Esophagus muscularis mucosa (tissue), 4 donors: ENCODE measurements at places on chromosomes 1 and 21. TPM values are rescaled to one million over a fixed set of nuclear protein-coding genes. Genes with fewer than 3 reads are reported as not detected.

GRCh38 chr1:113545626-113546025, 155.3 kb downstream of the MAGI3 start:
- DNase-seq = no peak
- no peak overlapping the region for H3K27ac ChIP-seq
- no peaks in the 10 kb centered on the region for H3K36me3 ChIP-seq
- H3K27me3 ChIP-seq = no peaks in the 10 kb centered on the region

GRCh38 chr1:206579747-206580437, 32.4 kb downstream of the EIF2D start:
- H3K27ac ChIP-seq = peak overlapping the region; percentile 50
- H3K27me3 ChIP-seq = no peaks in the 10 kb centered on the region
- no peak overlapping the region for H3K4me3 ChIP-seq
- H3K4me1 ChIP-seq = peaks cover 34% of the 10 kb centered on the region
- DNase-seq = peak; percentile 94

GRCh38 chr1:43280692-43281091, 4.7 kb downstream of the C1orf210 start:
- H3K4me3 ChIP-seq = no peak overlapping the region
- DNase-seq = no peak
- H3K27me3 ChIP-seq = no peaks in the 10 kb centered on the region
- H3K4me1 ChIP-seq = no peaks in the 10 kb centered on the region
- H3K36me3 ChIP-seq = no peaks in the 10 kb centered on the region
- H3K27ac ChIP-seq = no peak overlapping the region

DNA sequence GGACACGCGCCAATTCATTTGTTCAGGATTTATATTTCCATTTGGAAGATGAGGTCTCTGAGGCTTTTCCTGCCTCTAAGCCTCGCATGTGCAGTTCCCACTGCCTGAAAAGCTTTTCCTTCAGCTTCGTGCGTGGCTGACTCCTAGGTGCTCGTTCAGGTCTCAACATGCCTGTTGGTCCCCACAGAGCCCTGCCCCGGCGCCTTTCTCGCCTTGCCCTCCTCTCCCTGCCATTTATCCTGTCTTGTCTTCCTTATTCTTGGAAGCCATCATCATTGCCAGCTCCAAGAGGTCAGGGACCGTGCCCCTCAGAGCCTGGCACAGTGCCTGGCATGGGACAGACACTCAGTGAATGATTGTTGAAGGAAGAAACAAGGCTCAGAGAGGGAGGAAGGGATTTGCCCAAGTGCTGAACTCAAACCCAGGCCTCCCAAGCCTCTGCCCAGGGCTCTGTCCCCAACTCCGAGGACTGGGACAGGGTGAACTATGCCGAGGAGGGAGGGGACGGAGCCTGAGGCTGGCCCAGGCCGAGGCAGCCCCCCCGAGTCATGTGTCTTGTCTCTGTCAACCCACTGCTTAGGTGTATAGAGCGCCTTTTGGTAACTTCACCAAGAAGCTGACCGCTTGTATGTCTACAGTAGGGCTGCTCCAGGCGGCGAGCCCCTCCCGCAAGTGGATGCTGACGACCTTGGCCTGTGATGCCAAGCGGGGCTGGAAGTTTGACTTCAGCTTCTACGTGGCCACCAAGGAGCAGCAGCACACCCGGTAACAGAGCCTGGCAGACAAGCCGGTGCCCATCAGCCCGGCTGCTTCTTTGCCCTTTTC, 47.3 kb downstream of the DISP3 start:
- no peak overlapping the region for H3K4me3 ChIP-seq
- no peak overlapping the region for H3K27ac ChIP-seq
- H3K27me3 ChIP-seq = no peaks in the 10 kb centered on the region
- no peak for DNase-seq
- H3K4me1 ChIP-seq = no peaks in the 10 kb centered on the region

Gene OR2T29
- not detected for total RNA-seq

- DNase-seq = no peak
- H3K36me3 ChIP-seq = no peaks in the 10 kb centered on the region
- H3K4me3 ChIP-seq = no peak overlapping the region
- H3K27me3 ChIP-seq = no peaks in the 10 kb centered on the region
These were observed 83.0 kb upstream of the ATF3 start for GRCh38 chr1:212525479-212526110.

- H3K4me3 ChIP-seq = no peak overlapping the region
- no peak for DNase-seq
- no peaks in the 10 kb centered on the region for H3K36me3 ChIP-seq
- no peaks in the 10 kb centered on the region for H3K27me3 ChIP-seq
- H3K27ac ChIP-seq = no peak overlapping the region
These were observed 20.4 kb upstream of the ACTRT2 start for GRCh38 chr1:3000671-3001470.

GRCh38 chr1:66380452-66381212, 153.3 kb upstream of the SGIP1 start:
- H3K27ac ChIP-seq = no peak overlapping the region
- no peaks in the 10 kb centered on the region for H3K36me3 ChIP-seq
- no peaks in the 10 kb centered on the region for H3K27me3 ChIP-seq
- no peak for DNase-seq
- H3K4me3 ChIP-seq = no peak overlapping the region

GRCh38 chr1:193087893-193088292, 17.3 kb downstream of the GLRX2 start:
- no peak overlapping the region for H3K4me3 ChIP-seq
- H3K4me1 ChIP-seq = no peaks in the 10 kb centered on the region
- peaks cover 13% of the 10 kb centered on the region for H3K36me3 ChIP-seq
- DNase-seq = no peak
- H3K27ac ChIP-seq = no peak overlapping the region

- H3K4me1 ChIP-seq = peaks cover 16% of the 10 kb centered on the region
- DNase-seq = peak; percentile 88
- H3K36me3 ChIP-seq = no peaks in the 10 kb centered on the region
- H3K27me3 ChIP-seq = no peaks in the 10 kb centered on the region
- no peak overlapping the region for H3K27ac ChIP-seq
These were observed 107.0 kb downstream of the RHOU start for GRCh38 chr1:228842094-228842775.

DNA sequence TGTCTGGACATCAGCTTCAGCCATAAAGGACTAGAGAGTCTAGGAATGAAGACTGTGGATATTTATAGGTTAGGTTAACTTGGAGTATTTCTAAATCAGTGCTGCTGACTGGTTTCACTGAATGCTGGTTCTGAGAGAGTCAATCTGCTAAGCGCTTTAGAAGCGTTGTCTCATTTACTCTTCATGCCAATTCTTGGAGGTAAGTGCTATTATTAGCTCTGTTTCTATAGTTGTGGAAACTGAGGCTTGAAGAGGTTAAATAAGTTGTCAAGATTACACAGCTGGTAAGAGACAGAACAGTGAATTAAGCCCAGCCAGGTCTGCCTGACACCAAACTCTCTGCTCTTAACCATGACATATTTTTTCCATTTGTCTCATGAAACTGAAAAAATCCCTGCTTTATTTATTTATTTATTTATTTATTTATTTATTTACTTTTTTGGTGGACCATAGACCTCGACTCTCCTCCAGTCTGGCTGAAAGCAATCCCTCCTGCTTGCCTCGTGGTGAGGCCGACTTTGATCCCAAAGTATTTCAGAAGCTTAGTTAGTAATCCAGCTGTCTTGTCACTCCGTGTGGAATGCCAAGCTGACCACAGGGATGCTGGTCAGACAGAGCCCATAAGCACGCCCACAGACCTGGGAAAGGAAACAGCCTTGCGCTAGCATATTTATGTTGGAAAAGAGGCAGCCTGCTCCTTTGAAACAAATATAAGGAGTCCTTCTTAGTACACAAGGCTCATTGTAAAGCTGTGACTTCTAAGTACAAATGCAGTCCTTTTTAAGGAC, 16.9 kb downstream of the NTMT2 start:
- H3K27me3 ChIP-seq = no peaks in the 10 kb centered on the region
- H3K4me1 ChIP-seq = peaks cover 7% of the 10 kb centered on the region
- DNase-seq = no peak

DNA sequence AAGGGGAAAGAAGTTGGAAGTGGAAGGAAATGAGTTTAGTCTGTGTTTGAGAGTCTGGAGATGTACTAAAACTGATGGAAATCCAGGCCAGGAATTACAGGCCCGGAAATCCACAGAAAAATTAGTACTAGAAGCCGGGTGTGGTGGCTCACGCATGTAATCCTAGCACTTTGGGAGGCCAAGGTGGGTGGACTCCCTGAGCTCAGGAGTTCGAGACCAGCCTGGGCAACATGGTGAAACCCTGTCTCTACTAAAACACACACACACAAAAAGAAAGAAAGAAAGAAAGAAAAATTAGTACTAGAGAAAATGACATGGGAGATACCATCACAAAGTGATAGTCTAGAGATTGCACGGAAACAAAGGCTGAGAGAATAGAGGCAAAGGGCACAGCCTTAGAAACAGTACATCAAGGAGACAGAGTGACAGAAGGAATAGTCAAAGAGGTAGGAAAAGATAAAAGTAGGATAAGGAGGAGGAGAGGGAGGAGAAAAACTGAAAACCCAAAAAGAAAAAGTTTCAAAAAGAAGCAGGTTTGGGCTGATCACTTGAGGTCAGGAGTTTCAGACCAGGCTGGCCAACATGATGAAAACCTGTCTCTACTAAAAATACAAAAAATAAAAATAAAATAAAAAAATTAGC, 4.8 kb upstream of the TAF13 start:
- H3K27ac ChIP-seq = peak overlapping the region; percentile 72
- H3K36me3 ChIP-seq = no peaks in the 10 kb centered on the region
- no peaks in the 10 kb centered on the region for H3K27me3 ChIP-seq

DNA sequence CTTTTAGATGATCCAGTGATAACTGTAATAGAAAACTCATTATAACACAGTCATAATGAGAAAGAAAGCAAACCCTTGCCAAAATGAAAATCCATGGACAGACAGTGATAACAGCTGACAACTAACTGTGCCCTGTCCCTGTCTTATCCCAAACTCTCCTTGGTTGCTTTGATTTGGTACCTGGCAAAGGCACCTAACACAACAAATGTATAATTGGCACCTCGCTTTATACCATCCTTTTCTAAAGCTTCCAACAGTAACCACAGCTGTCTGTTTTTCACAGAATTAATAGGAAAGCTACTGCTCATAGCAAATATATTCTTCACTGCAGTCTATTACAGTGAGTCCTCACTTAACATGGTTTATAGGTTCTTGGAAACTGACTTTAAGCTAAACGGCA, 118.4 kb upstream of the KRTAP19-8 start:
- no peak for DNase-seq
- H3K27me3 ChIP-seq = no peaks in the 10 kb centered on the region
- H3K36me3 ChIP-seq = no peaks in the 10 kb centered on the region
- H3K4me3 ChIP-seq = no peak overlapping the region

Gene LCE6A
- not detected for total RNA-seq

DNA sequence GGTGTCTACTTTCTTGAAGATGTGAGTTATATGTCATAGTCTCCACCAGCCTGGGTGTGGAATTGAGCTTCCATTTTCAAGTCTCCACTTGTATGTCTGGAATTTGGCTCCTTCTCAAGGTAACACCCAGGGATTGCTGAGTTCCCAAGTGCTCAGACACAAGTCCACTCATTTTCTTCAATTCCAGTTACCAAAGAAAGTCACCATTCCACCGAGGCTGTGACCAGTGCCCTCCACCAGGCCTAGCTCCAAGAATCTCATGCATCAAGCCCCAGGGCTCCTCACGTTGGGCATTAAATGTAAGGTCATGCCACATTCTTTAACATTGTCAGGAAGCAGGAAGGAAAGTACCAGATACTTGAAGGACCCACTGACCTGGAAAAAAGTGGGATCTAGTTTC, 2.4 kb upstream of the RAB4A start:
- H3K4me1 ChIP-seq = peaks cover 41% of the 10 kb centered on the region
- H3K27me3 ChIP-seq = no peaks in the 10 kb centered on the region
- DNase-seq = peak; percentile 68
- no peak overlapping the region for H3K27ac ChIP-seq

DNA sequence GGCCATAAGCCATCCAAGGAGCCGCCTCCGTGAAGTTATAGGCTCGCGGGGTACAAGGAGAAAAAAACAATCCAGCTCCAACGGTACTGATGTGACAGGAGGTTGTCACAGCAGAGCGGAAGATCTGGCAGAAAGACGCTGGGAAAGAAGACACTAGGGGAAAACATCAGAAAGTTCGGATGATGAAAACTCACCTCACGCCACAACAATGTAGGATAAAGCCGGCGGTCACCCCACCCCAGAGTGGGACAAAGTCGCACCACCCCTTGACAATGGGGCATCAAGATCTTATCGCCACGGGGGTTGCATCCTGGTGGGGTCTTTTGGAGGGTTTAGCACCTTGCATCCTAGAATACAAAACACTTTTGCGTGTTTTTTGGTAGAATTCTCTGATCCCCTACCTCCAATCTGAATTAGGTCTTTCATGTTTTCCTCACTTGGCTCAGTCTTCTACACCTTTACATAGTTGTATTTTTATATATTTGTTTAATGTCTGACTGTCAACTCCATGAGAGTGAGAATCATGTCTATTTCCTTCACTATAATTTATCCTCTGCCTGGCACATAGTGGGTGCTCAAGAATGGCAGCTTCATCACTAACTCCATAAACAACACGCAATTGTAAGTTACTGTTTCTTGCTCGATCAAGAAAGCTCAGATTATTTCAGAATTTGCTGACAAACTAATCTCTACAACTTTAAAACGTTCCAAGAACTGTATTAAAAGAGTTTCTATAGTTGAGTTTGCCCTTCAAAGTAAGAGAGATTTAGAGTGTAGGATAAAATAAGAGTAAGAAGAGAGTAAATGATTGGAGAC, 611 bp upstream of the ZSWIM5 start:
- no peaks in the 10 kb centered on the region for H3K36me3 ChIP-seq
- DNase-seq = no peak
- peaks cover 26% of the 10 kb centered on the region for H3K4me1 ChIP-seq
- peak overlapping the region; percentile 87 for H3K27ac ChIP-seq

Gene NBPF10
- total RNA-seq = 0.69 TPM

Gene MNDA
- total RNA-seq = 2.6 TPM

DNA sequence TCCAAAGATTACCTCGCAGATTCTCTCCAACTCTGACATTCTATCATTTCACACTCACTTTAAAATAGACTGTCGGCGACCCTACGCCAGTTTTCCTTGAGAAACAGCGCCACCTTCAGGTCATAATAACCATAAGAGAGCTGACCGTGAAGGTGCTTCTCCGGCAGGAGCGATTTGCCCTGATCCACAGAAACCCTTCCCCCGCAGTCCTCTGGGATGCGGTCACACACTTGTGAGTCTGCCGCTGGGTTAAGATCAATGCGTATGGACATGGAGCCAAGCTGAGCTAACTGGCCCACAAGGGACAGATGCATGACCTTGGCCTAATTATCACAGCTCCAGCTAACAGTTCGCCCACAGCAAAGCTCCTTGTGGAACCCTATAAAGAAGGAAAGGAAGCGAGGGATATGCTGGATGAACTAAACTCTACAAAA, 32.8 kb upstream of the IFNAR2 start:
- peak overlapping the region; percentile 28 for H3K4me3 ChIP-seq
- DNase-seq = no peak
- peaks cover 33% of the 10 kb centered on the region for H3K4me1 ChIP-seq
- H3K27me3 ChIP-seq = no peaks in the 10 kb centered on the region
